ENCODE measurements at places on chromosomes 11 and 22. TPM values are rescaled to one million over a fixed set of nuclear protein-coding genes. Genes with fewer than 3 reads are reported as not detected.

Gene DNAJB7
- total RNA-seq = not detected

GRCh38 chr11:3775736-3776406 lies 21.5 kb downstream of the NUP98 start:
- DNase-seq = no peak

GRCh38 chr22:42431401-42432019 lies 693 bp downstream of the NFAM1 start:
- DNase-seq = no peak

Gene MIOX
- total RNA-seq = not detected

Gene CD82
- 48.7 TPM for total RNA-seq

- peak; percentile 64 for DNase-seq
Observed at GRCh38 chr22:29816980-29817379, 21.1 kb downstream of the ASCC2 start.

- DNase-seq = peak; percentile 45
Observed at GRCh38 chr11:60887556-60887955, 18.8 kb downstream of the PRPF19 start.

- DNase-seq = no peak
Observed at GRCh38 chr11:73244589-73245240, 26.6 kb downstream of the P2RY2 start.

Gene CCDC88B
- 2.9 TPM for total RNA-seq

- no peak for DNase-seq
Observed at GRCh38 chr11:113411536-113411935, 24.0 kb downstream of the ANKK1 start.

GRCh38 chr11:67600324-67601029 lies 6.3 kb upstream of the NDUFV1 start:
- DNase-seq = no peak

DNA sequence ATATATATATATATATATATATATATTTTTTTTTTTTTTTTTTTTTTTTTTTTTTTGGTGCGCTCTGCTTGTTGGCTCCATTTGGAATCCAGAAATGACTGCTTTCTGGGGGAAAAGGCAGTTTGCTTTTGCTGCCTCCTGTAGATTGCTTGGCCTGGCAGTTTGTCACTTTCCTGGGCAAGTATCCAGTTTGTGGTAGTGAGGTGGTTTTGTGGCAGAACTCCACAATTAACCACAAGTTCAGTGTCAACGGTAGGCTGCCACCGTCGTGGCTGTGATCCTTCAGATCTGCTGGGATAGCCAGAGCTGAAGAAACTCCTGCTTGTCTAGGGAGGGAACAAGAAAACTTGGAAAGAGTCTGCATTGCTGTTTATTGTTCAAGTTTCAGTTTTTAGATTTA lies 5.0 kb upstream of the PDE3B start:
- DNase-seq = no peak

GRCh38 chr11:67375320-67376055 lies 2.1 kb upstream of the CLCF1 start:
- no peak for DNase-seq

DNA sequence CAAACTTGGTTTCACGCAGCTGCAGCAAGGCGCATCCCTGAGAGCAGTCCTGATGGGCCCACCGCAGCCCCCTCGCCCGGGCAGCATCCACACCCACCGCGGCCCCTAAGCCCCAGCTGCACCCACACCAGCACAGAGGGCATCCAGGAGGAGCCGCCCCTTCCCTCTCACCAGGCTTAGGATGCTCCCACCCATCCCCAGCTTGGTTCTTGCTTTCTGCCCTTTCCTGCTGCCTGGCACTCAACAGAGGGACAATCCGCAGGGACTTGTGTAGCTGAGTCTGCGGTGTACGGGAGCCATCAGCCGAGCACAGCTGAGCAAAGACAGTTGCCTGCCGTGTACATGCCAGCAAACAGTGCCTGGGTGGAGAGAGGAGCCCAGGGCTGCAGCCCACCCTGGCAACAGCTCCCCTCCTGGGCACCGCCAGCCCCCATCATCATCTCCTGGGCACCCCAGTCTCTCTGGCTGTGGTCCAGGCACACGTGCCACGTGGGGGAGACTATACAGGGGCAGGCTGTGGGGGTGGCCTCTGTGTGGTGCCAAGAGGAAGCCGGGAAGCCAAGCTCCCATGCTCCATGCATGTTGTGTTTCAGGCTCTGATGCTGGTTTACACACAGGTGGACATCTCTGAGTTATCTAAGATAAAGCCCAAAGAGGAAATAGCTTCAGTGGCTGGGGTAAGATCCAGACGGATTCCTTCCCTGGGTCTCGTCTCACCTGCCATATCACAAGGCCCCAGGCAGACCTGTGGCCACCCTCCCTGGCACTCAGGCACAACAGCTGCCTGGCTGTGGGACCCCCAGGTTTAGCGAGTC lies 36.0 kb upstream of the GNB1L start:
- DNase-seq = no peak

- DNase-seq = no peak
Observed at GRCh38 chr11:22342211-22343031, 4.2 kb downstream of the SLC17A6 start.

Gene POU2AF1
- total RNA-seq = not detected

DNA sequence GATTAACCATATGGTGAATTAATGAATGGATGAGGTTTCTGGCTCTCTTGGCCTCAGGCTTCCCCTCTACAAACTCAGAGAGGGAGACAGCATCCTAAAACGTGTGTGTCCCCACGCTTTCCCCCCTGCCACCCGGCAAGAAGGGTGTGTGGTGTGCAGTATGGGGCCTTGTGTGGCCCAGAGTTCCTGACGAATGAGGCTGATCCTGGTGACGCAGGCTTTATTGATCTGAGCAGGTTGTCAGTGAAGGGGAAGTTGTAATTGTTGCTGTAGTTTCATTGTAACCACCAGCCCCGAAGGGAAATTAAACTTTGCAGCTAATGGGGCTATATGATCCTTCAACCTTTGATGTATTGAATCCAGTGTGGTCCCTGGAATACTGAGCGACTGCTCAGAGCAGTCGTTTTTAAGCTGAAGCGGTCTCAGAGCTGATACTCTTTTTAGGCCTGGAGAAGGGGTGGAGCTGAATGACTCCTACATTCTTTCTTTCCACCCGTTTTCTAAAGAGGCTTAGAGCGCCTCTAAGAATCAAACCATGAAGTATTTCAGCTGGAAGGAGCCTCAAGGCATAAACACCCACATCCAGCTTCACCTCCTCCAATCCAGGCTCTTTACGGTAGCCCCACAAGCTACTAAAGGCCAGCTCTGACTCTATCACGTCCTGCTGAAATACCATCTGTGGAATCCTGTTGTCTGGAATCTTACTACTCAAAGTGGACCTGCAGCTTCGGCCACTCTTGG lies 284.7 kb downstream of the MIAT start:
- DNase-seq = no peak

Gene SLC22A9
- total RNA-seq = not detected

DNA sequence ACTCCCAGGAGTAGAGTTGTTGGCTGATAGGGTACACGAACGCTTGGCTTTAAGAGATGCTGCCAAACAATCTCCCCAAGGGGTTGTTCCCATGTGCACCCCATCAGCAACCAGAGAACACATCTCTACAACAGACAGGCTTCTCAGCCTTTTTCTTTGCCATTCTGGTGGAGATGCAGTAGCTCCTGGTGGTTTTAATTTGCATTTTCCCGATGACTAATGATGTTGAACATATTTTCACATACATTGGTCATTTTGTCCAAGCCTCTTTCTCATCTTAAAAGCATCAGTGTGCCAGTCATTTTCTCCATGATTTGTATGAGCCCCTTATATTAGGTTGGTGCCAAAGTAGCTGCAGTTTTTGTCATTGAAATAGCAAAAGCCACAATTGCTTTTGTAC lies 21.8 kb downstream of the DHCR7 start:
- DNase-seq = no peak

GRCh38 chr11:116596346-116597260 lies 176.2 kb downstream of the BUD13 start:
- no peak for DNase-seq
